ENCODE measurements at places on chromosomes 5 and 9.
A peak's percentile ranks its signal among the peaks of the same experiment; 100 is the strongest.

DNA sequence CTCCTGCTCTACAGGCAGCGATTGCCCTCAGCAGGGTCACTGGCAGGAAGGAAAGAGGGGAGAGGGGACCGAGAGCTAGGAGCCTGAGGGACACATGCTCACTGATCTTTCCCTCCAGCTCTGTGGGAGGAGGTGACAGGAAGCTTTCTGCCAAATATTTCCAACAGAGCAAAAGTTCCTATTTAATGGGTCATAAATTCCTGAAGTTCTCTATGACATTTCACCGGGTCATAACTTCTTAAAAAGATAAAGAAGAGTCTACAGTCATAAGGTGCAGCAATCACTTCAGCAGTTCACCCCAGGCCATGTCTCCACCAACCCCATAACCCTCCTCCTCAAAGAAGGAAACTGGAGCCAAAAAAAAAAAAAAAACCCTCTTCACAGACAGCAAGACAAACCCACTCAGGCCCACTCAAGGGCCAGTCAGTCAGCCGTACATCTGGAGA, 481.1 kb downstream of the NR2F1-AS1 start:
- no peak for DNase-seq

GRCh38 chr9:24398466-24398865, 147.2 kb downstream of the IZUMO3 start:
- no peak for DNase-seq

- DNase-seq, result peak; percentile 67
Observed at GRCh38 chr5:176724472-176724871, 77.2 kb downstream of the TSPAN17 start.

GRCh38 chr5:97694091-97694490, 511.0 kb upstream of the RIOK2 start:
- DNase-seq, result no peak

DNA sequence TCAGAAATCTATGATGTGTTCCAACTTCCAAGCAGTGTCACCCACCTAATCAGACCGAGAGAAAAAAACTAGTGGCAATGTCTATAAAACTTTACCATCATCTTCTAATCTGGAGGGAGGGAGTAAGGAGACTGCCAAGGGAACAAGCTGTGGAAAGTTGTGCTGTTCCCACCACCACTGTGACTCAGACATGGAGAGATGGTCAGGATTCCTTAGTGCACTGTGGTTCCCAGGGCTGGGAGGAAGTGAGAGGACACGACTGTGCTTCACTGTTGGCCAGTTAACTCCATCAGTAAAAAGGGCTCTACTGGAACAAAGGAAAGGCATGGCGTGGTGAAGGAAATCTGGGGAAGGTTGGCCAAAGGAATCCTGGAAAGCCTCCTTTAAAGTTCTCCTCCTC, 18.8 kb downstream of the TICAM2 start:
- no peak for DNase-seq

DNA sequence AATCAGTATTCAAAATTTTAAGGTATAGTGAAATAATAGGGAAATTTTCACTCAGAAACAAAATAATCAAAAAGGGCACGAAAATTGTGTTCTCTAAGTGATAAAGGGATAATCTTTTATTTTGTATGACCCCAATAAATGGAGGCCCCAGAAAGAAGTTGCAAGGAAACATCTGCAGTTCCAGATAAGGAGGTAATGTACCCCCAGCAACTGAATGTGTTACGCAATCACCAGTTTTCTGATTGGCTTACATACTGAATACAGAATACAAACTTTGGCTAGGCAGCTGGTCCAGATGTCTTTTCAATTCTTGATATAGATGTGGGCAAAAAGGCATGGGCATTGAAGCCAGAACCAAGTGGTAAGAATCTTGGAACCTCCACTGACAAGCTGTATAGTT, 1.7 kb upstream of the TOPORS start:
- no peak for DNase-seq

- DNase-seq, result no peak
Observed at GRCh38 chr9:7523426-7524043, 276.0 kb downstream of the DMAC1 start.

GRCh38 chr5:14744296-14745187, 80.0 kb downstream of the OTULIN start:
- DNase-seq, result no peak

DNA sequence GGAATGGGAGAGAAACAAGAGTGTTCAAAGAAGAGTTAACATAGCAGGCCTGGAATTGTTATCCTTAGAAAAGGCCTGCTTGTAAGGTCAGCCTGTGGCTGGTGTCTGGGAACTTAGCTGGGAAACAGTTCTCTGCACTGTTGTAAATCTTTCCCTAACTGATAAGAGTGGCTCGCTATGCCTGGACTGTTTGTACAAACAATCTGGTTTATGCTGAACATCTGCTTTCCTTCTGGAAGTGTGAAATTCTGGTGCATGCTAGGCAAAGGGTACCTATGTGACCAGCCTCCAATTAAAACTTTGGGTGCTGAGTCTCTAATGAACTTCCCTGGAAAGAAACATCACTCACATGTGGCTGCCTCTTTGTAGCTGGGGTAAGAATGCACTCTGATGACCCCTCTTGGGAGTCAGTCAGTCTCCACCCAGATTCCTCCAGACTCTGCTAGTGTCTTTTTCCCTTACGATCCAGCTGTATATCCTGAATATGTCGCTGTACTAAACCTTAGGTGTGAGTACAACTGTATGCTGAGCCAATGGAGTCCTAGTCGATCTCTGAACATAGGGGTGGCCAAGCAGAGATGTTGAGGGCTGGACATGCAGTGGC, 16.5 kb downstream of the SPARC start:
- no peak for DNase-seq
